ENCODE measurements at places on chromosomes 5 and 9. TPM values are rescaled to one million over a fixed set of nuclear protein-coding genes. Genes with fewer than 3 reads are reported as not detected.

Gene PCDHA9
- total RNA-seq: 1.4 TPM

- DNase-seq: no peak
Measured at GRCh38 chr9:124809211-124809610, 32.3 kb downstream of the OLFML2A start.

GRCh38 chr5:68803881-68804319 lies 289.9 kb upstream of the SLC30A5 start:
- DNase-seq: no peak

- DNase-seq: no peak
Measured at GRCh38 chr9:71758277-71758676, 10.0 kb downstream of the CEMIP2 start.

DNA sequence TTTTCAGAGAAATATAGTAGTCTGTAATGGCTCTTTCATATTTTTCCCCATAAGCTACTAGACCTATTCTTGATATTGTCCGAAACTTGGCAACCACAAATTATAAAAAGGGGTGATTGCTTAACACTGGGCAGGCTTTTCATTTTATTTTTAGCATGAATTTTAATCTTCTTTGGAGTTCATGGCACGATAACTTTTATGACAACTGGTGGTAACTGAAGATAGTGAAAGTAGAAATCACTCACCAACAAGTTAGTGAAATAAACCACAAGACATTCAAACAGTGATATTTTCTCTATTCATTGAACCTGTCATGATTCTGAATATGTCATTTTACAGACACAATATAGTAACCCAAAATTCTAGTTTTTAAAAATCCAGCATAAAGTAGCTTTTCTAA lies 213.9 kb downstream of the PRDM9 start:
- no peak for DNase-seq

- no peak for DNase-seq
Measured at GRCh38 chr5:78746021-78746770, 97.6 kb upstream of the LHFPL2 start.

GRCh38 chr9:292915-293314 lies 78.2 kb downstream of the DOCK8 start:
- no peak for DNase-seq

Measured in neural crest cell (in vitro differentiated cells).